Suppressor macrophage treated with lipopolysaccharide for 1 hour (primary cell): ENCODE measurements at places on chromosomes 1 and 21.

- no peak for DNase-seq
Observed at GRCh38 chr1:30639881-30640452, 83.4 kb downstream of the MATN1 start.

DNA sequence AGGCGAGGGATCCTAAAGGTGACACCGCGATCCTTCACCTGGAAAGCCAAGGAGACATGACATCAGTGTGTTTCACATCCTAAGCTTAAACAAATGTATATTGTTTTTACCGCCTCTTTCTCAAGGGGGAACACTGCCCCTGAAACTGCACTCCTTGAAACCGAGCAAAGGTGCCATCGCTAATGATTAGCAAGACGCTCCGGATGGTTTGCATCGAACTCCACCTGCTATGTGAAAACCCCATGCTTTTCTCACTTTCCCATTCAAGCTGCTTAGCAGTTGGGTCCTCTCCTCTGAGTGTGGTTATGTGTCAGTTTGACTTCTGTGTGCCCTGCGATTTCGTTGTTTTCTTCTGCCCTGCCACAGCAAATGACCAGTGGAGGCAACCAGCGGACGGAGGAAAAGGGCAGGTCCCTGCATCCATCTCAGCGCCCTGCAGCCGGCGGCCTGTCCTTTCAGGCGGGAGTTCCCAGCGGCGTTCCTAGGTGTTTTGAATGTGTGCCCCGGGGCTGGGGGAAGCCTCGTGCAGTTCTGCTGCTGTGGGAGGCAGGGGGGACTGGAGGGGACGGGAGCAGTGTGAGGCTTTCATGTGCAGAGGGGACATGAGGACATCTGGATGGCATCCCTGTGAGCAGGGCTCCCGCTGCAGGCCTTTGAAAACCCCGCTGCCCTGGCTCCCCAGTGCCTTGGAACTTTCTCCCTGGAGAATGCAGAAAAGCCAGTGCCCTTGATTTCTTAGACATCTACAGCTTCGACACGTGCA lies 16.1 kb downstream of the ZBTB18 start:
- DNase-seq: no peak

- DNase-seq: no peak
Observed at GRCh38 chr1:174795806-174796205, 203.9 kb upstream of the CACYBP start.

GRCh38 chr1:181324797-181325616 lies 158.3 kb upstream of the CACNA1E start:
- DNase-seq: no peak

DNA sequence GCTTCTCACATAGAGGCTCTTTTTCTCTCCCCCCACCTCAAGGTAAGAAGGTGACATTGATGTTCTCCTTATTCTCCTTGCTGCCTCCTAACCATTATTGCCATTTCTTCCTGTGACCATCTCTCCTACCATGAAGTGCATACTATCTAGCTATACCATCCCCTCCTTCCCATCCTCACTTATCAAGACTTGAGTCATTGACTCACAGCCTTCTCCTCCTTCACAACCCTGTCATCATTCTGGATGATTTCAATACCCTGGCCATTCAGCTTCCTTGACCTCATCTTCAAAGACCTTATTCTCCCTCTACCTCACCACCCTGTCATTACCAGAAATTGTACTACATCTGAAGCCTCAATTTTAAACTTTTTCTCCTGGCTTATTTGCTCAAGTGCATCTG lies 10.9 kb upstream of the HIPK1 start:
- DNase-seq: no peak

DNA sequence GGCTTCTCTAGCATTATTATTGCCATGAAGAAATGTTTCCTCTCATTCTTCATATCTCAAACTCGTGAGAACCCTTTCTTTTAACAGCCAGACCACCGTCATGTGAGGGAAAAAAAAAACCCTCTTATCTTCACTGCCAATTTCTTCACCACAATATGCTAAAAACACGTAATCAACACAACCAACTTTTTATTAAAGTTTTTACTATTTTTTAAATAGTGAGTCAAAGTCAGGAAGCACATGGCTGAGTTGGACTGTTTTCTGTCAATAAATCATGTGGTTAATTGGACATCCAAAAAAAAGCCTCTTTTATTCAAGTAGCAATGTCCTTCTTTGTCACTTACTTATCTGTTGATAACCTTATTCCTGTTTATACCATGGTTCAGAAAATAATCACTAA lies 55.9 kb upstream of the SAMD13 start:
- DNase-seq: no peak

DNA sequence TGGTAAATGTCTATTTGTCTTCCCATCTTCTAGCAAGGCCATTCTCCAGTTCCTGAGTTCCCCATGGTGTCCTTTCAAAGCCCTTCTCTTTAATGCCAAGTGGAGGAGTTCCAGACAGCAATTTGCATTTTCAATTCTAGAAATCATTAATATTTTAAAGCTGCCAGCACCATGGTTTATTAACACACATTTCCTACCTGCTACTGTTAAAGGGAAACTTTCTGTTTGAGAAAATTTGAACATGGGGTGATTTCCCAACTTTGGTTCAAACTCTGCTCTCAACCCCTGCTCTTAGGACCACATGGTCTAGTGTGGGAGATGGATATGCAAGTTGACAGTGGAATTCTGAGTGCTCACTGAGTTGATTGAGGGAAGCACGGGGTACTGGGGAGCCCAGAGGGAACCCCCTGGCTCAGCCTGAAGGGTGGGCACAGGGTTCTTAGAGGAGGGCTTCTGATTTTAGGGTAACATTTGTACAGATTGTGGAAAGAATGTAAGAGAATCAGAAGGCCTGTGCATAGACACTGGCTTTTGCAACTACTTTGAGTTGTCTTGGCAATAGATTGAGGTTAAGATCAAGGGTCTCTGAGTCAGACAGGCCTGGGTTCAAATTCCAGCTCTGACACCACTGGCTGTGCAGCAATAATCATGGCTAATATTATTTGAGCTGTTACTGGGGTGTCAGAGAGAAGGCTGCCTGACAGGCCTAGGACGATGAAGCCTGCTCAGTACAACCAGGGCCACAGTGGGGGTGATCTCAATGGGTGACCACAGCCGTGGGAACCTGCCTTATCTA lies 97.8 kb downstream of the BEND5 start:
- no peak for DNase-seq

DNA sequence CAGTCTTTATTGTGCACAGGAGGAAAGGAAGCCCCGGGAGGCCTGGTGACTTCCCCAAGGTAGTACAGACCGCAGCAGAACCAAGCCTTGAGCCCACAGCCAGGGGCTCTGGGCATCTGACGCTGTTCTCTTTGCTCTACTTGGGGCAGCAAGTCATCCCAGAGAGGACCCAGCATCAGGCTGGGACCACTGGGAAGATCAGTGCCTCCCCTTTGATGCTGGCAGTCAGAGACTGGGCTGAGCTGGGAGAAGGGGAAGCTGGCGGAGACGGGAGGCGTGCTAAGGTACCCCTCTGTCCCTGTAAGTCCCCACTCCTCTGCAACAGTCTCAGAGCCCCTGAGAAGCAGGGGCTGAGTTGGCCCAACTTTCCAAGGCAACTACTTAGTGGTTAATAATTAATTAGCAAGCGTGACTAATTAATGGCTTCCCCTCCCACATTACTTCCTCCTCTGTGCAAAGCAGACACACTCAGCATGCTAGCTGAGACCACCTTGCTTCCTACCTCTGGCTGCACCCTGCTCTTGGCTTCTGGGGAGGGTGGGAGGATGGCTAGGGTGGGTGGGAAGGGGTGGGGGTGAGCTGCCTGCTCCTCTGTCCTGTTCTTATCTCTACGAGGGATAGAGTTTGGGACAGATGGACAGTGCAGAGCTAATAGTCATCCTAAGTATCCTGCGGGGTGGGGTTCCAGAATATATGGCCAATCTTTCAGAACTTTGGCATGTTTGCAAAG lies 1.3 kb downstream of the INAVA start:
- no peak for DNase-seq

DNA sequence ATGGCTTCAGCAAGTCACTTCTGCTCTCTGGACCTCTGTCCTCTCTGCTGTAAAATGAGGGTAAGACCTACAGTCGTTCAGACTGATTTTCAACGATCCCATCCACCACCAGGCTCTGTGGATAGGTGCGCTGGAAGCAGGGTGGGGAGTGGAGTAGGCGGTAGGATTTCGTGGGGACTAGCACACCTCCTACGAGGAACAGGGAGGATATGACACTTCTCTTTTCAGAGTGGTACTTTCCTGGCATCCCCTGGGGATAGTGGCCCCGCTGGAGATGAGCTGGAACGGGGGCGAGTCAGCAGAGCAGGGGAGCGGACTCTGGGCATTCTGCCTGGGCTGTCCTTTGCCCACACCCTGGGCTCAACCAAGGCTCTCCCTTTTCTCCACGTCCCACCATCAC lies 17.7 kb downstream of the ETNK2 start:
- DNase-seq: no peak

DNA sequence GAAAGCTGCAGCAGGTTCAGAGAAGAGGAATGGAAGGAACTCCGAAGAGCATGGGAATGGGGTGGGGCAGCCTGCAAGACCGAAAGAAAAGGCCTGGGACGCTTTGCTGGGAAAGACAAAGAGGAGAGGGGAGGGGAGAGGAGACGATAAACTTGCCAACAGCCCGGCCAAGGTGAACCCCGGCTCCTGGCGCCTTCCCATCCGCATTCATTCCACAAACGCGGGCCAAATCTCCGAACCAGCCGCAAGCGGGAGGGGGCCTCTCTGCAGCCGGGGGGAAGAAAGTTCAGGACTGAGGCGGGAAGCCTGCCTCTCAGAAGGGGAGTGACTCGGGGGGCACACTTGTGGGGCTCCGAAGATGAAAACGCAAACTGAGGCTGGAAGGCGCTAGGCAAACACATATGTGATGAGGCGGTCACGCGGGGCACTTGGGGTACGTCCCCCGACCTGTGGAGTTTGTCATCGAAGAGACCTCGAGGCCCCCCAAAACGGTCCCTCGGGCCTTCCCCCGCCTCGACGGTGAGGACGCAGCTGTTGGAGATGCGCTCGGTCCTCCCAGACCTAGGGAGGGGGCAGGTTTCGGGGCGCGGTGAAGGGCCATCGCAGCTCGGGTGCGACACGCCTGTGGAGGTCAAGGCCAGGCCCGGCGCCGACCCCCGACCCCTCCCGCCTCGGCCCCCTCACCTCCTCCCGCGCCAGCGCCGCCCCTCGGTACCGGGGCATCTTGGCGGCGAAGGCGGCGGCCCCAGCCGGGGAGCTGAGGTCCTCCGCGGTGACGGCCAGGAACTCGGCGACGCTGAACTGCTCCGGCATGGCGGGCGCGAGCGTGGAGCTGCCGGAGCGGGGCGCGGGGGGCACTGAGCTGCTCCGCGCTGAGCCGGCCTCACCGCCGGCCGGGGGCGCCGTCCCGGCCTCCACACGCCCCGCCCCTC lies at the start of gene ASAP3:
ASAP3 (minus strand) TSS at position 859 of the 932 bp plus-strand sequence; CDS start at position 813, 46 bp downstream.
- no peak for DNase-seq

DNA sequence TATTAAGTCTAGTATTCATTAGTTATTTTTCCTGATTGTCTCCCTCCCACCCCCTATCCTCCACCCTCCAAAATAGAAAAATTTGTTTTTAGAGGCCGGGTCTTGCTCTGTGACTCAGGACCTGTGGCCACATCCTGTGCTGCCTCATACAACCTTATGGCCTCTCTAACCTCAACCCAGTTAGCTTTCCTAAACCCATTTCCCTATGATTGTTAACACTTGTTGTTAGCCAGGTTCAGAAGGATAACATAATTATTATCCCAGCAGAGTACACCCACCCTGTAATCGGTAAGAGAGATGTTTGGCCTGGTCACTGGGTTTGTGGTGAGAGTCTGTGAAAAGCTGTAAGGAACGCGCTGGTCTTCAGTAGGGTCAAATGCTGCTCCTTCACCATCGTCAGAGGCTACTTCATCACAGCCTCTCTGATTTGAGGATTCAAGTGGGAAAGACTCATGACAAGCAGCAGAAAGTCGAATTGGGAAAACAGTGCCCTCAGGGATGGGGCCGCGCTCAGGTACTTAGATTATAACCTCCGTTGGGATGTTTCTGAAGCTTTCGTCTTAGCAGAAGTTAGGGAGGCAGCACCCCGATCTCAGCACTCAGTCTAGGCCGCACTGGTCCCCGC lies 35.9 kb upstream of the HMGN1 start:
- no peak for DNase-seq

GRCh38 chr1:12244585-12244984 lies 14.8 kb downstream of the VPS13D start:
- no peak for DNase-seq

DNA sequence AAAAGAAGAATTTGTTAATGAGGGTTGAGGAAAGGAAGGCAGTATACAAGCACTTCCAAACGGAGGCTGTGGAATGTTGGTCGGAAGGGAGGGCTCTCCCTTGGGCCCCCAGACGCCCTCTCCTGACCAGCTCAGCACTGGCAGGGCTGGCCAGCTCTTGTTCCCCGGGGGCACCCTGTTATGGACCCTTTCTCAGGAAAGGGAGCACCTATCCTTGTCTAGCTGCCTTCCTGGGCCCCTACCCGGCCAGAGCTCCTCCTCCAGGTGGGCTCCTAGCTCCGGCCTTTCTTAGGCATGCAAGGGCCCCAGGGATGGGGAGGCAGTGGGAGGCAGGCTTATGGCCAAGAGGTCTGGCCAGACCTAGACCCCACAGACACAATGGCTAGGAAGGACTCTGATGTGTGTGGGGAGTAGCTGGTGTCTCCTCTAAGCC lies 926 bp downstream of the BLACAT1 start:
- no peak for DNase-seq

DNA sequence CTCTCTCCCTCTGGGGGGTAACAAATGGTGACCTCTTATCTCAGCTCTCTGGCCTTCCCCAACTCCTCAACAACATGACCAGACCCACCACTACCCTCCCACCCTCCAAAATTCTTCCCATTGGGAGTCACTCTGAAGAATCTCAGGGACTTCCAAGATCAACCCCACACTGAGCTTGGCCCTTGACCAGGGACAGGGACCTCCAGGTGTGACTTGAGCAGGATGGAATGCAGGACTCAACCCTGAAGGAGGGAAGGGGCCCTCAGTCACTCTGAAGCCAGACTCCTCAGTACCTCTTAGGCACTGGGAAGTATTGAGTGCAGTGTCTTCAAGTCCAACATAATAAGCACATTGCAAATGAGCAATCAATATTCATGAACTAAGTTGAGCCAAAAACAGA lies 1.9 kb downstream of the CASQ1 start:
- no peak for DNase-seq

GRCh38 chr1:225737161-225737560 lies 40.5 kb upstream of the SRP9 start:
- DNase-seq: no peak
